Activated naive CD4-positive, alpha-beta T cell (primary cell): ENCODE measurements at places on chromosomes 4 and X.

- no peak for DNase-seq
Observed at GRCh38 chrX:113305496-113305895, 464.9 kb upstream of the AMOT start.

DNA sequence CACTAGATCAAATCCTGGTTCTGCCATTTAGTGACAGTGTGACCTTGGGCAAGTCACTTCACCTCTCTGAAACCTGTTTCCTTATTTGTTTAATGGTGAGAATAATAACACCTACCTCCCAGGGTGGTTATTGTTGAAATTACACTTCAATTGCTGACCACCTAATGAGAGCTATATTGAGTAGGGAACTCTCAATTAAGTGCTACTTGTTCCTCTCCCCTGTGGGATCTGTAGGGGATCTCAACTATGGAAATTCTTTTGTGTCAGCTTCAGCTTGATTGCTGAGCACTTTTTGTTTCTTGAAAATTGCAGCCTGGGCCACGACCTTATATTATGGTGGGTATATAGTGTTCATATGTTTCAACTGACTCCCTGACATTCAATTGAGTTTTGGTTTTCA is 102.1 kb downstream of the SHROOM4 start:
- no peak for DNase-seq

DNA sequence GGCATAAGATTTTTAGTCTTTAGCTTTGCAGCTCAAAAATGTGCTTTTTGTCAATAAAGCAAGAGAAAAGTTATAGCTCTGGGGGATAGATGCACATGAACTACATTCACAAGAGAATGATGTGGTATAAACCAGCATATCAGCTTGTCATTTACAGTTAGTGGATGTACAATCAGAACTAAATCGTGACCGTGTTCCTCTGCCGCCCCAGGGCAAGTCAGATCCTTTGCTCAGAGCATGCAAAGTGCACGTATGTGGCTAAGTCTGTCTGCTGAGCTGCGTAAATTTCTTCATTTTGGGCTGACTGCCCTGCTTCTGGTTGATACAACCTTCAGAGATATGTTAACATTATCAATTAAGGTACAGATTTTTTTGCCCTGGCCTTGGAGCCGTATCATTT is 9.3 kb downstream of the PGM2 start:
- no peak for DNase-seq

DNA sequence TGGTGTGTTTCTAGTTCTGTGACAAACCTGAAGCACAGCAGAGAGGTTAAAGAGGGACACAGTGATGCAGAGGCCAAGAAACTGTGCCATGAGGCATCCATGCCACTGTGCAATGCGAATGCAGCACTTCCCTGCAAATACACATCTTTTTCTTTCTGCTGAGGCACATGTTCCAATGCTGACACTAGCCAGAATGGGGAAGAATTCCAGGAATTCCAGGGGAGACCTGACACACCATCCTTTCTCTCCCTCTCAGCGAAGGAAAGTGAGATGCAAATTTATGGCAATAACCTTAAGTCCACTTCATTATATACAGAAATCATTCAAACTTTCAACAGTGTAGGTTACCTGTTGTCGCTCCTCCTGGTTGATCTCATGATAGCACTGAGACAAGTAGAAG is 204.8 kb downstream of the LDB2 start:
- DNase-seq, result no peak

DNA sequence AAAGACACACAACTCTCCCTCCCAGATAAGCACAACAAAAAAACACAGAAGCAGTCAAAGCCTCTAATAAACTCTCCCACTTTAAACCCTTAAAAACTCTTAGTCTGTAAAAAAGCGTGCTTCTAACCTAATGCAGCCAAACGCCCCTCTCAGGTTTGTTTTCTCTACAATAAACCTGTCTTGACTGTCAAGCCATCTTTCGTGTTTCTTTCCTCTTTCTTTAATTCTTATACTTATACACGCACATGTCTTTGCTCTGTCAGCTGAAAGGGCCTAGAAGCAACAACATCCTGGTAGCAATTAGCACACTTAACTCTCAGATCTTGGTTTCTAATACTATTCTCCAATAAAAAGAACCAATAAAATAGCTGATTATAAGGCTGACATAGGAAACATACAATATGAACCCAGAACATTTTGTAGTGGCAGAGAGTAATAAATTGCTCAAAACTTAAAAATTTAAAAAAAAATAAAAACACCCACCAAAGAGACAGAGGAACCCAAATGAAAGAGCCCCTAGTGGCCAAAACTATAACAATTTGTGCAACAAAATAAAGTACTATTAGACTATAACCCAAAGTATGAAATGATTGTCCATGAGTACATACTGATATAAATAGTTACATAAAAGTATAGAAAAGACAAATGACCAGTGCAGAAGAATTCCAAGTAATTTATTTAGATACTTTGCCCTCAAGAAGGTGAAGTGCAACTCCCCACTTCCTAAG is 440.4 kb upstream of the ADGRL3 start:
- DNase-seq, result no peak

DNA sequence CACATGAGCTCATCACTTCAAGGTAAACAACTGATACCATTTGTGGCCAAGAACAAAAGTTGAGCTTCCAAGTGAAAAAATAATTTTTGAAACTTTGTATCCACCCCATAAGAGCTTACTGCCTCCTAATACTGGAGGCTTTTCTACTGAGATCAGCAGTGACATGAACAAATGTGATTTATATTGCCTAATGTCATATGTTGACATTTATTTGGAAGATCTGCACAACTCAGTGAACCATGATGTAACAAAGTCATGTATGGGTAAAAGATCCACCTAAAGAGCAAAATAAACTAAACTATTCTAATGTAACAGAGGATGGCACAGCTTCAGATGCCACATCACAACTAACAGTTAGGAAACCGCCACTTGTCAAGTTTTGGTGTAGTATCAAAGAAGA is 65.8 kb downstream of the AFAP1 start:
- DNase-seq, result no peak

DNA sequence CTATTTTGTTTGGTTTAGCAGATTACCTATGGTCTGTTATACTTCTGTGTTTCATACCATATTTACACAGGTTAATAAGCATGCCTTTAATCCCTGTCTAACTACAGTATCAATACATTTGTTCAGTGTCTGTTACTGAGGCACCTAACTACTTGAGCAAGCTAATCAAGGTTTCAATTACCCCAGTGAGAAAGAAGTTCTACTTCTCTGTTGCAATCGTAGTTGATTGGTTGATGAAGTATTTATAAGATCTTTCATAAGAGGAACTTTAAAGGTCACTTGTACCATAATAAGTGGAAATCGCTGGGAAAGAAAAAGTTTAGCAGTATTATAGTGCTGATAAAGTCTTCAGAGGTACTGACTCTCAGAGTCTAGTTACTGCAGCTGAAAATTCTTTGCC is 490.6 kb downstream of the RPA4 start:
- no peak for DNase-seq

- DNase-seq, result no peak
Observed at GRCh38 chr4:83779103-83780052, 243.5 kb downstream of the GPAT3 start.
